ENCODE measurements at places on chromosomes 12 and 14. TPM values are rescaled to one million over a fixed set of nuclear protein-coding genes. Genes with fewer than 3 reads are reported as not detected.
A peak's percentile ranks its signal among the peaks of the same experiment; 100 is the strongest.

The ST8SIA1 gene
- total RNA-seq, result 21.4 TPM

The INSM2 gene
- total RNA-seq, result not detected

The KRT82 gene
- not detected for total RNA-seq

The GLT8D2 gene
- total RNA-seq, result 18.2 TPM

The ESR2 gene
- 0.16 TPM for total RNA-seq

The FAM161B gene
- 4.3 TPM for total RNA-seq

The ITPK1 gene
- 39.8 TPM for total RNA-seq

DNA sequence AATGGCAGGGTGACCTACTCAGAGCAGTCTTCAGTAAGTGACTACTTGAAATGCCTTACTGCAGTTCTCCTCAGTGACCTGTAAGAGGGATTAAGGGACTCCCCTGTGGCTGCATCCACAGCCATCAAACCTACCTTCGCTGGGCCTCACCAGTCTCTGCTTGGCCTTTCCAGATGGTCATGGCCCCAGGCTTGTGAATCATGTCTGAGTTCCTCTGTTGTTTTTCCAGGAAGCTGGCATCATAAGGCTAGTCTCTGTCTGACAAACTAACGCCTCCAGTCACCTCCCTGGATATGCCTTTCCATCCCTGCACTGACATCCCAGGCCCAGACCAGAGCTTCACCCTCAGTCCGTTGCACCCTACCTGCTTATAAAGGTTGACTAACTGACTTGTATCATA, 14.0 kb downstream of the RNASE2 start:
- no peak overlapping the region for H3K27ac ChIP-seq
- no peaks in the 10 kb centered on the region for H3K27me3 ChIP-seq
- H3K4me1 ChIP-seq, result no peaks in the 10 kb centered on the region
- H3K4me3 ChIP-seq, result no peak overlapping the region

DNA sequence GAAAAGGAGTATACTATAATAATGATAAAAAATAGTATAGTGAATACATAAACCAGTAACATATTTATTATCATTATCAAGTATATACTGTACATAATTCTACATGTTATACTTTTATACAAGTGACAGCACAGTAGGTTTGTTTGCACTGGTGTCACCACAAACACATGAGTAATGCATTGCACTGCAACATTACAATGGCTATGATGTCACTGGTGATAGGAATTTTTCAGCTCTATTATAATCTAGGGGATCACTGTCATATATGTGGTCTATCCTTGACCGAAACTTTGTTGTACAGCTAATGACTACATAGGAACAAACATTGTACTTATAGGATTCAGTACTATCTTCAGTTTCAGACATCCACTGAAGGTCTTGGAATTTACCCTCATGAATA, 165.8 kb upstream of the SYT1 start:
- no peak for DNase-seq
- no peak overlapping the region for H3K4me3 ChIP-seq
- no peaks in the 10 kb centered on the region for H3K36me3 ChIP-seq
- no peaks in the 10 kb centered on the region for H3K27me3 ChIP-seq
- H3K4me1 ChIP-seq, result no peaks in the 10 kb centered on the region

GRCh38 chr12:93896952-93897351, 219.8 kb downstream of the CRADD start:
- no peak for DNase-seq
- H3K36me3 ChIP-seq, result no peaks in the 10 kb centered on the region
- H3K4me3 ChIP-seq, result no peak overlapping the region
- no peaks in the 10 kb centered on the region for H3K27me3 ChIP-seq

DNA sequence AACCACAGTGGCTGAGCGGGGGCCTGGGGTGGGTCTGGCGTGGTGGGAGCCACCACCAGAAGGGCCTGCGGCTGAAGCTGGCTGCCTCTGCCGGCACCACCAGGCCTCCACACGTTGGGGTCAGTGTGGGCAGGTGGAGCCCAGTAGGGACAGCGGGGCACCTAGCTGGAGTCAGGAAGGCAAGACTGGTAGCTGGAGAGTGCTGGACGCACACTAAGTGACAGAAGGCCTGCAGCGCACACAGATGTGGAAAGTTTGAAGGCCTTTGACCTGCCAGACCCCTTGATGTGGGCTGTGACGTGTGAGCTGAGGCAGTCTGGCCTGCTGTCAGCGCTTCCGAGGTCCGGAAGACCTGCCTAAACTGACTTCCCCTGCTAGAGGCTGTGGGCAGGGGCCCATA, 26.3 kb downstream of the RIN3 start:
- H3K4me1 ChIP-seq, result no peaks in the 10 kb centered on the region
- H3K36me3 ChIP-seq, result no peaks in the 10 kb centered on the region
- peak overlapping the region; percentile 95 for H3K27ac ChIP-seq
- H3K27me3 ChIP-seq, result no peaks in the 10 kb centered on the region

DNA sequence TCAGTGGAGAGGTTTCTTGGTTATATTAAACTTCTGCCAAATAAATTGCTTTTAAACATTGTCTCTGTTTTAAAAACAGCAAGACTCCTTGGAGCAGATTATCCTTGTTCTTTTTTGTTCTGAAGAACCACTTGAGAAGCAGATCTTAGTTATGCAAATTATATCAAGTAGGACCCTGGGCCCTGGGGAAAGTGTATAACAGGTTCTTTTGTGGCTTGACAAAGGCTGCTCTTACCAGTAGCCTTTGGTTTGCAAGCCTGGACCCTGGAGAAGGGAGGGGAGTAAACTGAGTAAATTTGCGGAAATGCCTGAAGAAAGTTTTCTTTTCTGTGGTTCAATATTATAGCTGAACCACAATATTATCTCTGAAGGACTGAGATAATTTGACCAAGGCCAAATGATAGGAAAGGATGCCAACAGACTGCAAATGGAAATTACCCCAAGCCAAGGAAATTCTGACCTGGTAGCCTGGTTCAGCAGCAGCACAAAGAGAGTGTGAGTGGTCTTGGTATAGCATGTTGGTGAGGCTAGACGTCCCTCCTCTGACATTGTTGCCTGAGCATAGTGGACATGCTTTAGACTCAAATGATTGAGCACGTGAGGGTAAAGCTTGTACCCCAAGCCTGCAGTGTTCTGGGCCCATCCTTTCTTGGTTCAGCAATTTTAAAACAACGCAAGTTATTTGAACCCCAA, 30.4 kb upstream of the SIX1 start:
- DNase-seq, result no peak
- no peak overlapping the region for H3K27ac ChIP-seq
- no peaks in the 10 kb centered on the region for H3K4me1 ChIP-seq
- no peaks in the 10 kb centered on the region for H3K27me3 ChIP-seq
- no peak overlapping the region for H3K4me3 ChIP-seq
- no peaks in the 10 kb centered on the region for H3K36me3 ChIP-seq

DNA sequence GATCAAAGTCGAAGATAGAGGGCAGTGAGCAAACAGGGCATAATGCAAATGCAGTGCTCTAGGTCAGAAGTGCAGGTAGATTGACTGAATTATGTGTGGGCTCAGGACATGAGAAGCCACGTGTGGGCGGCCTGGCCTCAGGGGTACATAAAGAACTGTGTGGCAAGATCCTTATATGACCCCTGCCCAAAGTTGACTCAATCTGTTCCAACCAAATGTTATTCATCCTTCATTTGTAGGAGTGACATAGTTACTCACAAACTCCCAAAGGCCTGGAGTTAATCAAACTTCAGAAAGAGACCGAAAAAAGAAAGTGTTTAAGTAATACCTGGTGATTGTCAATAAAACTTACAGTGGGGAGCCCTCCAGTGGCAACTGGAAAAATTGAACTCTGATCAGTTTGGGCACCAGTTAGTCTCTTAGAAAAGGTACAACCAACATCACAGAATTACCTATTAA, 150.4 kb upstream of the FAR2 start:
- no peak for DNase-seq
- no peaks in the 10 kb centered on the region for H3K36me3 ChIP-seq
- H3K4me3 ChIP-seq, result no peak overlapping the region
- H3K4me1 ChIP-seq, result no peaks in the 10 kb centered on the region
- H3K27ac ChIP-seq, result no peak overlapping the region
- no peaks in the 10 kb centered on the region for H3K27me3 ChIP-seq

DNA sequence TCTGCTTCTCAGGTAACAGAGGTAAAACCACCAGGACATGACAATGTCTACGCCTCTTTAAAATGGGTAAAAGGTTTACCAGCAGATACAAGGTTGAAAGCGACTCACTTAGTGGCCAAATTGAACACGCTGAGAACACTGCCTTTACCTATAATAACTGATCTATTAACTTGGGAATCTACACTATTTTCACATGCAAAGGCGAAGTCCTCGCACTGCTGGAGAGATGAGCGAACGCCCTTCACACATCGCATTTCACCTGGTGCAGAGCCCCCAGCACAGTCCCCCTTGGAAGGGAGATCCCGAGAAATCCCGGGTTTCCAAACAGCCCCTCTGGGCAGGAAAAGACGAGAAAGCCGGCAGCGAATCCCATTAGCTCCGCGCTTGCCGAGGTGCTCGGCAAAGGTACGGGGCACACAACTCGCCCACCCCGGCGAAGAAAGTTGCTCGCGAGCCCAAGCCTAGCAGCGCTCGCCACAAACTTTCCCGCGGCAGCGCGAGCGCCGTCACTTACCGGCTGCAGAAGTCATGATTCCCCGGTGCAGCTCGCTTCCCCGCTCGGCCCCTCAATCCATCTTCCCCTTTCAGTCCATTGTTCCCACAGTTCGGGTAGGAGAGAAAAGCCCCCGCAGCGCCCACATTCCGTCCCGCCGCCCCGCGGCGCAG, 423 bp downstream of the FGD6 start:
- H3K27me3 ChIP-seq, result no peaks in the 10 kb centered on the region
- no peak for DNase-seq
- peak overlapping the region; percentile 92 for H3K27ac ChIP-seq
- H3K4me3 ChIP-seq, result peak overlapping the region; percentile 79
- peaks cover 20% of the 10 kb centered on the region for H3K4me1 ChIP-seq

DNA sequence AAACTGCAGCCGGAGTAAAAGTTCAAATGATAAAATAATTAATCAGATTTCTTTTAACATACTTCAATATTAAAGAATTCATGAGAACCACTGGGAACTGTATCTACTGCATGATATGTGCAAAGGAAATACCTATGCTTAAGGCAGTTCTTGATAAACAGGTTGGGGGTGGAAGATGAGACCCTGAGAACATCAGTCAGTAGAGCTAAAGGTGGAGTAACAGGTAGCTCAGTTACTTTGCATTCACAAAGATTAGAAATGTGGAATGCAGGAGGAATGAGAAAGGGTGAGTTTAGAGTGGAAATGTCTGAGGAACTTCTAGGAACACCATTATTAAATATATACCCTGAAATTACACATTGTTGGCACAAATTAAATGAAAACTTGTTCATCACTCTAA, 78.6 kb downstream of the COX16 start:
- H3K4me3 ChIP-seq, result no peak overlapping the region
- no peaks in the 10 kb centered on the region for H3K27me3 ChIP-seq
- no peaks in the 10 kb centered on the region for H3K4me1 ChIP-seq
- no peaks in the 10 kb centered on the region for H3K36me3 ChIP-seq

GRCh38 chr14:69191340-69192111, at the start of gene EXD2:
EXD2 (plus strand) TSS chr14:69191498; CDS start chr14:69209471, 17,973 bp downstream.
- peaks cover 11% of the 10 kb centered on the region for H3K4me1 ChIP-seq
- DNase-seq, result peak; percentile 94
- H3K27me3 ChIP-seq, result no peaks in the 10 kb centered on the region
- H3K36me3 ChIP-seq, result no peaks in the 10 kb centered on the region
- peak within 1 kb of the TSS; percentile 80 for H3K27ac ChIP-seq

- H3K36me3 ChIP-seq, result no peaks in the 10 kb centered on the region
- no peak overlapping the region for H3K27ac ChIP-seq
- H3K4me1 ChIP-seq, result no peaks in the 10 kb centered on the region
- no peaks in the 10 kb centered on the region for H3K27me3 ChIP-seq
- H3K4me3 ChIP-seq, result no peak overlapping the region
Measured at GRCh38 chr14:39734306-39734705, 302.1 kb upstream of the FBXO33 start.

DNA sequence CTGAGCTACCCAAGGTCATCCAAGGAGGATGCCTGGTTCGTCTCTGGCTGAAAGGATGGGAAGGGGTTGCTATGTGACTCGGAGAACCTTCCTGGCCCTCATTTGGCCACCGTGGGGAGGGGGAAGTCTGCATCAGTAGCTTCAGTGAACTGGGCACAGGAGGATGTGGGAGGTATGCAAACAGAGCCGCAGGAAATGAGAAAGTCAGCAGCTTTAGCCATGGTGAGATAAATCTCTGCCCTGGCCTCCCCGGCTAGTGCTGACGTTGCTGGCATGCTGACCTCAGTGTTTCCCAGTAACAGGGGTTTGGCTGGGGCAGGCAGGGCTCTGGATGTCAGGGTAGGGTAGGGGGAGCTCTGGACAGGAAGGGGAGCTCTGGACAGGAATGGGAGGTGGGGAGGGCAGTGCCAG, 2.3 kb upstream of the CEBPE start:
- H3K27ac ChIP-seq, result no peak overlapping the region
- H3K4me3 ChIP-seq, result no peak overlapping the region
- no peaks in the 10 kb centered on the region for H3K36me3 ChIP-seq
- H3K4me1 ChIP-seq, result no peaks in the 10 kb centered on the region
- no peaks in the 10 kb centered on the region for H3K27me3 ChIP-seq

GRCh38 chr14:52900731-52901130, 50.1 kb downstream of the FERMT2 start:
- H3K36me3 ChIP-seq, result no peaks in the 10 kb centered on the region
- peaks cover 43% of the 10 kb centered on the region for H3K4me1 ChIP-seq
- H3K27ac ChIP-seq, result no peak overlapping the region
- DNase-seq, result no peak

DNA sequence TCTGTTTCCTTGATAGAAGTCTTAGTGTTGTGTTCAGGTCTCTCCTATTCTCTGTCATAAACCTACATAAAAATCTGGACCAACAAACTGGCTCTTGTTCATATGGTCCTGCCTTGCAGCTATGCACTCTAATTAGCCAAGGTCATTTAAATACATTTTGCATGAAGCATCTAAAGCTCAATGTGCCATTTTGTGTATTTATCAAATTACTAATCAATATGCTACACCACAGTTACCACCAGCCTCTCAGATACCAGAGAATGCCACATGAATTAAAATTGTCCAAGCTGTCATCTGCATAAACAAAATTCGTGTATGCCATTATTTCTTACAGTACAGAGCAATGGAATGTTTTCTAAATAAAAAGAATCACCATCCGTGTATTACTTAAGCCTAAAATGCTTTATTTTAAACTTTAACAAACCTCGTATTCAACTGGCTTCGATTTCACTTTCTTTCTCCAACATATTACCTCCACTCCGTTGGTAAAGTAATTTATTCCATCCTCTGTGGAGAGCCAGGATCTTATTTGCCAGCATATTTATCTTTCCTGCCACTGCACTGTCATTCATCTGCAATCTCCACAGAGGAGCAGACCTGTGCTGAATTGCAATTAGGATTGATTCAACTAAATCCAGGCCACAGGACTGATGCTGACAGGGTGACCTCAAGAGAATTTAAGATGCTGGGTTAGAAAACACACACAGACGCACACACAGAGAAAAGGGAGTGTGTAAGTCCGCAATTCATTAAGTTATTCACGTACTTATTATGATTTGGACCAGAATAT, 284.1 kb upstream of the FOXG1 start:
- no peak overlapping the region for H3K27ac ChIP-seq
- H3K4me1 ChIP-seq, result no peaks in the 10 kb centered on the region
- no peak overlapping the region for H3K4me3 ChIP-seq
- no peaks in the 10 kb centered on the region for H3K27me3 ChIP-seq

All from sigmoid colon (tissue), 7 donors.